Esophagus squamous epithelium (tissue), 5 donors: ENCODE measurements at places on chromosomes 5 and 9.

- DNase-seq, result no peak
These were observed 152.5 kb downstream of the PRKACG start for GRCh38 chr9:68861436-68861835.

- DNase-seq, result no peak
These were observed 106.0 kb downstream of the CAAP1 start for GRCh38 chr9:26786564-26786963.

- DNase-seq, result no peak
These were observed 158.6 kb upstream of the ALDH1B1 start for GRCh38 chr9:38233796-38234355.

- no peak for DNase-seq
These were observed 75.4 kb downstream of the TEX10 start for GRCh38 chr9:100277166-100277979.

- no peak for DNase-seq
These were observed 638.8 kb upstream of the WWC1 start for GRCh38 chr5:167652690-167653089.

DNA sequence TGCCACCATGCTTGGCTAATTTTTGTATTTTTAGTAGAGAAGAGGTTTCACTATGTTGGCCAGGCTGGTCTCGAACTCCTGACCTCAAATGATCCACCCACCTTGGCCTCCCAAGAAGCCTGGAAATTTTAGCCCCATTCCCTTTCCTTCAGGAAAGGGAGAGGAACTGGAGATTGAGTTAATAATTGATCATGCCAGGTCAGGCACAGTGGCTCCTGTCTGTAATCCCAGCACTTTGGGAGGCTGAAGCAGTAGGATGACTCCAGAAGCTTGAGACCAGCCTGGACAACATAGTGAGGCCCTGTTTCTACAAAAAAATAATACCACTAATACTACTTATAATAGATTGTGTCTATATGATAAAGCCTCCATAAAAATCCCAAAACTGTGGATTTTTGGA lies 124.6 kb downstream of the UNC13B start:
- DNase-seq, result no peak

- DNase-seq, result no peak
These were observed 2.6 kb downstream of the CTNNAL1 start for GRCh38 chr9:109010746-109011145.

DNA sequence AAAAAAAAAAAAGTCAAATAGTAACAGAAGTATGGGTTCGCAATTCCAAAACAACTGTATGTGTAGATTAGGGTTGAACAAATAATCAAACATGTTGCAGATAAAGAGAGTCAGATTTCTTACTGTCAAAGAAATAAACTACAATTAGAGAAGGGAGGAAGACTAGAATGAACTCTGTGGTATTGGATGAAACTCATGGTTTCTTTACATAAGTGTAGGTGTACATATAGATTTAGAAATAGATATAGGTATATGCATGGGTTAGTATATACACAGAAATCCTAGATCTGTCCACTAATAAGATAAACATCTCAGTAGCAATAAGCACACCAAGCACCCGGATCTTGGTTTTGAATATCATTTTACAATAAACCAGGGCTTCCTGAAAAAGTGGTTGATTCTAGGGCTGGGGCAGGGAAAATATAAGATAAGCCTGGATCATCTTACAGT lies 21.3 kb downstream of the DTWD2 start:
- DNase-seq, result no peak

DNA sequence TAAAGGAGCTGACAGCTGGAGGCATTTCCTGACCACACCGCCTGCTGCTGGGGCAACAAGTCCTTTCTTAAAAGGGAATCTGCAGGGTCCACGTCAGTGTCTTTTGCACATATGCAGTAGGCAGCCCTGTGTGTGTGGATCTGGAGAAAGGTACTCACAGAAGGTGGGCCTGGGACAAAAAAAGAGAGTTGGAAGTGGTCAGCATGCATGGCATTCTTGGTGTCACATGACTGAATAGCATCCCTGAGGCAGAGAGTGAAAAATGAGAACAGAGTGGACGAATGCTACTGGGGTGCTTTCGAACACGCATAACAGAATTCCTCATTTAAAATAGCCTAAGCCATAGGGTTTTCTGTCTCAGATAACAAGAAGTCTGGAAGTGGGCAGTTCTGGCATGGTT lies 47.0 kb downstream of the DNAJC21 start:
- DNase-seq, result no peak

DNA sequence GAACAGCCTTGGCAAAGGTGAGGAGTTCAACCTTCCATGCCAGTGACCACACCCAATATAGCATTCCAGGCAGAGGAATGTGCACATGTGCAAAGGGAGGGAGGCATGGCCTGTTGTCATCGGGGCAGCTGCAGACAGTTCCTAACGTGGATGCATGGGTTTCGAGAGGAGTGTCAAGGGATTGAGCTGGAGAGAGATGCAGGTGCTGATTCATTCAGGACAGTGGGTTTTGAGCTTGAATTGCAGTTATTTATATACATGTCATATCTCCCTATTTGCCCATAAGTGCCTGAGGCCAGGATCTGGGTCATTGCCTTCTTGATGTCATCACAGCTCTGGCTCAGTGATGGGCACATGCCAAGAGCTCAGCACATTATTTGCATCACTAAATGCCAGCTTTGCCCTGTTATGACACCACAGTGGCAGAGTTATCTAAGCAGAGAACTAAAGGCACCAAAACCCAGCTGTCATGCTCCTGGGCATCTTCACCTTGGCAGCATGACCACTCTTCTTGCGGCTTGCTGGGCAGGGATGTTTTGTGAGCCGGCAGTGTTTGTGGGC lies 278.0 kb downstream of the NTRK2 start:
- DNase-seq, result no peak

- DNase-seq, result no peak
These were observed 44.4 kb downstream of the RAD50 start for GRCh38 chr5:132601071-132601728.

GRCh38 chr5:123344816-123345426 lies 78.3 kb downstream of the CEP120 start:
- no peak for DNase-seq
